ENCODE measurements at places on chromosomes 3 and 15.

DNA sequence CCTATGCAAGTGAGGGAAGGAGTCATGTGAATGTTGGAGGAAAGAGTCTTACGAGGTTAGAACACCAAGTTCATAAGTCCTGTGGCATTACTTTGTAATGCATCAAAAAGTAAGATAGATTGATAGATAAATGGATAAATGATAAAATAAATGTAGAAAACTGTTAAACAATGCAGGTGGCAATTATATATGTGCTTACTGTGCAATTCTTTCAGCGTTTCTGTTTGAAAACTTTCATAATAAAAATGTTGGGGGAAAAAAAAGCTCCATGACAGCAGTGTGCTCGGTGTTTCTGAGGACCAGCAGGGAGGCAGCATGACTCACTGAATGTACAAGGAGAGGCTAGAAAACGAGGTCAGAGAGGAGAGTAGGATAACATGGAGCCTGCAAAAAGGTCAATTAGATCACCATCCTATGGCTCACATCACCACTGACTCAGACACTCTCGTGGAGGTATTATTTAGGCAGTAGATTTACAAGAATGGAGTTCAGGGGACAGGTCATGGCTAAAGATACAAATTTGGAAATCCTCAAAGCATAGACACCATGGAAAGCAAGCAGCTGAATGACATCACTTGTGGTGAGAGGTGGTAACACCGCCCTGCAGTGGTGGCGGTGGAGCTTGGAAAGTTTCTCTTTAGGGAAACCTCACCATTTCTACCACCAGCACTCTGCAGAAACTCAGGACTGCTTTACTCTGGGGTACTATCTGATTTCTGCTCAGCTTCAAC lies 219.8 kb downstream of the CTNNB1 start:
- DNase-seq: peak; percentile 67

DNA sequence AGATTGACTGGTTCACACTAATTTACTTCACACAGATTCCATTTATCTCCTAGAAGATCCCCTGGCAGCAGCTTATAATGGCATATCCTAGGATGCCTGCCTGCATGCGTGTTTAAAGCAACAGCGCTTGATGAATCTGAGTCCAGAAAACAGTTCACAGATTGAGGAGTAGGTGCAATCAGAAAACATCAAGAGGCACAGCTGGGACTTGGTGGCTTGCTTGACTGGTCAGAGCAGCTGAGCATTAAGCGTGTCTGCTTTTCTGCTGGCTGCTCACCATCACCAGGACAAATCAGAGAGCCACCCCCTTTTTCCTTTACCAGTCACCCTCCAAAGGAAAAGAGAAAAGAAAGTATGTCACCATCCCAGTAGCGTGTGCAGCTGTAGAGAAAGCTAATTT lies 223.6 kb downstream of the WDR72 start:
- DNase-seq: peak; percentile 14

GRCh38 chr3:126835472-126836219 lies 131.6 kb downstream of the CHCHD6 start:
- DNase-seq: peak; percentile 46

GRCh38 chr3:111260878-111261277 lies 189.3 kb downstream of the NECTIN3 start:
- DNase-seq: no peak

GRCh38 chr15:75230551-75231371 lies 27.4 kb upstream of the GOLGA6C start:
- no peak for DNase-seq
